GM13976 (cell line): ENCODE measurements at places on chromosomes 11 and 22.

GRCh38 chr22:24455039-24455438 is 27.6 kb downstream of the ADORA2A start:
- DNase-seq, result no peak

- no peak for DNase-seq
Observed at GRCh38 chr11:84817998-84818397, 809.1 kb downstream of the DLG2 start.

GRCh38 chr11:44188643-44189042 is 93.2 kb downstream of the EXT2 start:
- DNase-seq, result no peak

- no peak for DNase-seq
Observed at GRCh38 chr22:40323681-40324171, 22.6 kb upstream of the ADSL start.

GRCh38 chr11:77472991-77473800 is 698 bp downstream of the PAK1 start:
- peak; percentile 73 for DNase-seq

DNA sequence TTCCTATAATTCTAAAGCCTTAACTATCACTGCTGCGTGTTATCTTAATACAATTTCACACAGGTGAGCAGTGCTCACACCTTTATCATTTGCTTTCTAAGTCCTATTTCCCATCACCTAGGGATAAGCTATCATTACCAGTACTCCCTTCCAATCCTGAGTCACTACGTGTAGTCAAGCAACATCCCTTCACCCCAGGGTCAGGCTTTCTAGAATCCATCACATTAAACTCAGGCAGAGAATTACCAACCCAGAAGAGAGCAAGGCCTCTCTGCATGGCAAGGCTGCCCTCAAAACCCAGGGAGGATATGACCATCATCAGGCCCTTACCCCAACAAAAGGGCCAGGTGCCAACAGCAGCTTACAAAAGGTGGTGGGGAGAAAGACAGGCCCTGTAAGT is 9.8 kb downstream of the PACSIN2 start:
- DNase-seq, result no peak

- no peak for DNase-seq
Observed at GRCh38 chr11:21254055-21254454, 584.7 kb downstream of the NELL1 start.

DNA sequence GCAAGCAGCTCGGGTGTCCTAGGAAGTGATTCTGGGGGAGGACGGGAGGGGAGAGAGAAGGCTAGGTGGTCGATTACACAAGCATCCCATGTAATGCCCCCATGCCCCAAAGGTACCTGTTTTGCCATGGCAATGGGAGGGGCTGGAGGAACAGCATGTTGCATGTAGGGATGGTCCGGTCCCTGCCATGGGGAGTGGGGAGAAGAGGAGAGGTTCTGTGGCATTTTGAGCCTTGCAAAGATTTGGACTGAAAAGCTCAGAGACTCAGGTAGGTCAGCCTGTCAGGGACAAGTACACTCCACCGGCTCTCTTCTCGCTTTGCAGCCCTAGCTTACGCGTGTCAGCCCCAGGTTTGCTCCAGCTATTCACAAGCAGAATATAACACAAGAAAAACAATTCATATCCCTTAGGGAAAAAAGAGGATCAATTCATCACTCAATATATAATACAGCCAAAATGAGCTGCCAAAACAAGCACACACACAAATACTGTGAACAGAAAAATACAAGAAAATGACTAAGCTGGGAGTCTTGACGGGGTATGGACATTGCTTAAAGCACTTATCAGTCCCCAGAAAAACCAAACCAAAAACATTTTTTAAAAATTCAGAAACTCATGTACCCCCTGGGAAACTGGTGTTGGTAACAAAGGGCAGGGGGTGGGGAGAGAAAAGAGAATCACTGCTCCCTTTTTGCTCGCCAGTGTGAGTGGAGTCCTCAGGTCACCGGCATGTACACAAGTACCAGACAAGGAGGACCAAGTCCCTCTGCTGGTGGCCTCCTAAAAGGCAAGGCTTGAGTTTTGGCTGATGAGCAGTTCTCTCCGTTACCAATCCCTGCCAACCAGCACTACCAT is 21.6 kb downstream of the APOL5 start:
- DNase-seq, result no peak

- DNase-seq, result no peak
Observed at GRCh38 chr11:81359476-81359875, 1374.2 kb downstream of the FAM181B start.

- DNase-seq, result no peak
Observed at GRCh38 chr11:74634537-74634936, 42.2 kb downstream of the POLD3 start.

DNA sequence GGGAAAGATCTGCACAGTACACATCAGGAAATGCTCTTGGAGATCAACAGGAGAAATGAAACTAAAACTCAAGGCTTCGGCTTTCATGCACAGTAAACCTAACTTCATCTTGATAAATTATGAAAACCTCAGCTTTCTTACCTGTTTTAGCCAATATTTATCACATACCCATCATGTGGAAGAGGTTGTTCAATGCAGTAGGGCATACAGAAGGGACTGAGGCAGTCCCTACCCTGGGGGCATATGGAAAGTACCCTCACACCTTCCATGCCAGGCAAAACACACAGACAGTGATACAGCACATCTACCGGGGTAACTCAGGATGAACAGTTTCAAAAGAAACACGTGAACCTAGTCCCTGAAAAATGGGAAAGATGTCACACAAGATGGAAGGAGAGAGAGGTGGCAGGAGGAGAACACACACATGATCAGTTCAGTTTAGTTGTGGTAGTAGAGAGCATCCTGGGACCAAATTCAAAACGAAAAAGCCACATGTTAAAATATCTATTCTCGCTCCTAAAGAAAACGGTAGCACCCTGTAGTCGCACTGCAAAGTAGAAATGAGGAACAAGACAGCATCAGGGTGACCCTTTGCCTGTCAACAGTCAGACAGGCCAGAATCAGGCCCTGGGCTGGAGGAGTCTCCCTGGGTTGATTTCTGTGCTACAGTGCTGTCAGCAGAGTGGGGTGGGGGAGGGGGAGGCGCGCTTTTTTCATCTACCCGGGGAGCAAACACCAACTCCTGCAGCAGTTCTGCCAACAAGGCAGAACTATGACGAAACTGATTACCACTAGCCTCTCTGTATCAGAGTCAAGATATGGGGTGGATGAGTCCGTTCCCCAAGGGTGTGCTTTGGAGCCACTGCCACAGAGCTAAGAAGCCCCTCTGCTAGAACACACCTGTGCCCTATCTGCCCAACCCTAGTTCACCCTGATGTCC is 1.3 kb downstream of the HIRA start:
- peak; percentile 41 for DNase-seq

DNA sequence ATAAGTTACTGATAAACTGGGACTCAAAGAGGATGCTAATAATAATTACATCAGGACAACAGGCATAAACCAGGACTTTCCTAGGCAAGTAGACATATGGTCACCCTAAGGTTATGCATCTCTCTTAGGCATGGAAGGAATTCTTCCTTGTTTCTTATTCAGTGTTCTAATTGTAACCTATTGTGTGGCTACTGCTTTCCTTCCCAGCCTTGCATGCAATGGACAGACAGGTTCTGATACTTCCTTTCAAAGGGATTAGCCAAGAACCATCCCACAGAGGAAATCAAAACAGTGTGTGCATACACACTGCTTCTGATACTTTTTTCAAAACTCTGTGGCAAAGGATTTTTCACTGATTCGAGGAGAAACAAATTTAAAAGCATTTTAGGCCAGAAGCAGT is 48.3 kb downstream of the RRAS2 start:
- DNase-seq, result no peak

- no peak for DNase-seq
Observed at GRCh38 chr11:134557571-134558257, 145.7 kb upstream of the B3GAT1 start.

DNA sequence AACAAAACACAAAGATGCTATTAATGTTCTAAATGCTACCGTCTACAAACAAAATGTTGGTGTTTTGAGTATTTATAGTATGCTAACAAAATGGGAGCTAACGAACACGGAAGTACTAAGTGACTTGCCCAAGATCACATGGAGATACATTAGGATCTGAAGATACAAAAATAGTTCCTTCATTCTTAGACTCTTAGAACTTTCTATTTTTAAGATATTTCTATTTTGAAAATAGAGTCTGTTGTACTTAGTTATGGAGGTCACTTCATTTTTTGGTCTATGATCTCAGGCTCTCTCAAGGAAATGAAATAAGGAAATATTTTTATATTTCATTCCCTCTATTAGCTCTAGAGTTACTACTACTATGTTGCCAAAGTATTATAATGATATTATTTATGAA is 64.2 kb downstream of the APOL5 start:
- DNase-seq, result no peak

GRCh38 chr22:23222033-23222792 is 41.9 kb downstream of the BCR start:
- DNase-seq, result no peak

GRCh38 chr11:8066911-8067455 is 14.0 kb upstream of the TUB start:
- no peak for DNase-seq

- DNase-seq, result no peak
Observed at GRCh38 chr11:123475469-123475868, 45.4 kb downstream of the GRAMD1B start.

DNA sequence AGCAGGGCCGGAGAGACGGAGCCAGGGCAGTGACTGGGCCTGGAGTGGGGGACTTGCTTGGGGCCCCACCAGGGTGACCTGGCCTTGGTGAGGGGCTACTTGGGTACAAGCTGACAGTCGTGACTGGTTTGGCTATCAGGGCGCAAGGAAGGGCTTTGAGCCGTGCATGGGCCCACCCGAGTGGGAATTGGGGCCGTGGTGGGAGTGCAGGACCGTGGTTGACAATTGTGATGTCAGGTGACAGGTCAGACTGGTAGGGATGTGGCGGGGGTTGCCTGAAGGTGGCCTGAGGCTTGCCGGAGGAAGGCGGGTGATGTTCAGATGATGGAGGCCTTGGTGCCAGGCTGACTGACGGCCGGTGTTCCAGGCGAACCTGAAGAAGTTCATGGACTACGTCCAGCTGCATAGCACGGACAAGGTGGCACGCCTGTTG is 5.6 kb downstream of the SHANK3 start:
- no peak for DNase-seq

DNA sequence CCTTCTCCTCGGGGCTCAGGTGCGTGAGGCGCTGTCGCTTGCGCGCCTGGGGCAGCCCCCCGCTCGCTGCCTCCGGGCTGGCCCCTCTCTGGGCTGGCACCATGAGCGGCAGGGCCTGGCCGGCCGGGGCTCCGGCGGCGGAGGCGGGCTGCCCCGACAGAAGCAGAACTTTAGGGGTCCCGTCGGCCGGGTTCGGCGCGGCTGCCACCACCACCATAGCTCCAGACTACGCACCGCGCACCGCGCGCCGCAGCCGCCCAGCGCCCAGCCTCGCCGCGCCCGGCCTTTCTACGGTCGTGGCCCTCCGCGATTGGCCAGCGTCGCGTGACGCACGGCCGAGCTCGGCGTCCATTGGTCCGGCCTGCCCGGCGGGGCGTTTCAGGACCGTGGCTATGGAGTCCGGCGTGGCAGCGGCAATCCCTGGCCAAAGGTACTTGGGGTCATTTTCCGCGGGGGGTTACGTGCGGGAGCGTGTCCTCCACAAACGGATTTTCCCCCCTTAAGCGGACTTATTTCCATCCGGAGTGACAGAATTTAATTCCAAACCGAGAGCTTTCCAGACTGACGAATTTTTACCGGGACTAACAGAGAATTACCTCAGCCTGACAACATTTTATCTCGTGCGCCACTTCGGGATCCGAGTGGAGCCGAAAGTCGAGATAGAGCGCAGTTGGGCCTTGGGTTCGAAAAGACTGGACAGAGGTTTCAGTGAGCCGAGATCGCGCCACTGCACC is at the start of gene XBP1:
Gene XBP1, minus strand, starts transcription at position 262 of the 734 bp plus-strand sequence.
- DNase-seq, result peak; percentile 97

- no peak for DNase-seq
Observed at GRCh38 chr11:69383372-69384250, 89.7 kb downstream of the MYEOV start.

GRCh38 chr11:64090806-64091516 is 55.2 kb downstream of the FLRT1 start:
- DNase-seq, result no peak

DNA sequence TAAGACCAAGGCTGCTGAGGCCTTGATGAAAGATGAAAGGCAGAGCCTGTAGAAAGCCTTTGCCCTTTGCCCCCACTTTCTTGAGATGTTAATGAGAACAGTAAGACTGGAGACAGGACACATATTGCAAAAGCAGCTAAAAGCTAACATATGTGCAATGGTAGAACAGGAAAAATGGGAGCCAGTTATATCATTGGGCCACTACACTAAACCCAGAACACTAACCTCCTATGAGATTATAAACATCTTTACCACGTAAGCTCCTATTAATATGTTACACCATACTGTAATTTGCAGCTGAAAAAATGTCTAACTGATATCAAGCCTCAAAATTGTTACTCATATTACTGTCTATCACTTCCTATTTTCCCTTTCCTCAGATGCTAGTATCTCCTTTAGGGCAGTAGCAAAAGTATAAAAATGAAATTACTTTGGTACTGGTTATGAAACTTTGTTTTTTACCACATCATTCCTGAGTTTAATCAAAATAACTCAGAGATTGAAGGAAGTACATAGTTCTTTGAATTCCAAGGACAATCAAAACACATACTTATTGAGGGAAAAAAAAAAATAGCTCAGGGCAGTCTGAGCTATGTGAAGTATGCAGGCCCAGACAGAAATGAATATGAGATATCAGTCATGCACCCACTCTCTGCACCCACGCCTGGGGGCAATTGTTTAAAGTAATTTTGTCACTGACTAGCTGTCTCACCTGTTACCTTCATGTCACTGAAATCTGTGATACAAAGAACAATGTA is 9.1 kb downstream of the HPS5 start:
- DNase-seq, result no peak

- no peak for DNase-seq
Observed at GRCh38 chr11:48184452-48184851, 32.2 kb upstream of the OR4B1 start.
